Stimulated activated CD4-positive, alpha-beta T cell treated with anti-CD3 and anti-CD28 coated beads, TNF-alpha, amount 100 ng/mL, for 1 hour (primary cell): ENCODE measurements at places on chromosomes 2 and 18.

DNA sequence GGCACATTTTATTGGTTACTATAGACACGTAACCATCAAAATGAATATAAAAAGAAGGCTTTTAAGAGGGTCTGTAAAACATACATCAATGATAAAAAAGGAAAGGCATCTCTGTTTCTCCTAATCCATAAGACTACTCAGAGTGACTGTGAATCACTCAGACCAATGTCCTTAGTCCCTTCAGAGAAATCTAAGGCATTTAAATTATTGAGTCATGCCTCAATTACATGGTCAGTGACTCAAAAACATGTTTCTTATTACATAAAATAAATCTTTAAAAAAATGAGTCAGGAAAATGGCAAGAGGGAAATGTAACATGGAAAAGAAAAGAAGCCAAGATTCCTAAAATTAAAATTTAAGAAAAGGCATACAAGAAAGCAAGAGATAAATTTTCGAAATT, 146.6 kb downstream of the ERBB4 start:
- DNase-seq, result no peak

- DNase-seq, result no peak
Observed at GRCh38 chr2:236434593-236434992, 135.0 kb upstream of the ACKR3 start.

DNA sequence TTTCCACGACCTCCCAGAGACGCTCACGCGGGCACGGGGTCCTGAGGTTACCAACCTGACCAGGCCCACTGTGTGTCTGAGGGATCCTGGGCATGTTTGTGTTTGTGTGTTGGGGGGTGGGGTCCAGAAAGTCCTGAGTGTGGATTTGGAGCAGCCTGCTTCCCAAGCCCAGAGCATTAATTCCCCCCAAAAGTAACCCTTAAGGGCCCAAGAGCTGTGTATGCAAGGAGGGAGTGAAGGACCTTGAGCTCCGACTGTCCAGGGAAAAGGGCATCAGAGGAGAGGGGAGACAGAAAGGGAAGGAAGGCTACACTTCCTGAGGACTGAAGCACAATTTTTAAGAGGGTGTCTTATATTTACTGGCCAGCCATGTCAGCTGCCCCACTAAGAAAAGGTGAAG, 5.2 kb upstream of the SIX3 start:
- no peak for DNase-seq

DNA sequence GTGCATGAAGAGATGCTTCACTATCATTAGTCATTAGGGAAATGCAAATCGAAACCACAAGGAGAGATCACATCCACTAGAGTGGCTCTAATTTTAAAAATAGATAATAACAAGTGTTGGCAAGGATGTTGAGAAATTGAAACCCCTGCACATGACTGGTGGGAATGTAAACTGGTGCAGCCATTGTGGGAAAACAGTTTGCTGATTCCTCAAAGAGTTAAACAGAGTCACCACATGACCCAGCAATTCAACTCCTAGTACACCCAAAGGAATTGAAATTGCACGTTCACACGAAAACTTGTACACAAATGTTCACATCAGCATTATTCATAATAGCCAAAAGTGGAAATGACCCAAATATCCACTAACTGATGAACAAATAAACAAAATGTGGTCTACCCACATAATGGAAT, 179.5 kb downstream of the BCL2 start:
- no peak for DNase-seq

- DNase-seq, result no peak
Observed at GRCh38 chr2:172100080-172100934, 2.4 kb downstream of the DLX2 start.

DNA sequence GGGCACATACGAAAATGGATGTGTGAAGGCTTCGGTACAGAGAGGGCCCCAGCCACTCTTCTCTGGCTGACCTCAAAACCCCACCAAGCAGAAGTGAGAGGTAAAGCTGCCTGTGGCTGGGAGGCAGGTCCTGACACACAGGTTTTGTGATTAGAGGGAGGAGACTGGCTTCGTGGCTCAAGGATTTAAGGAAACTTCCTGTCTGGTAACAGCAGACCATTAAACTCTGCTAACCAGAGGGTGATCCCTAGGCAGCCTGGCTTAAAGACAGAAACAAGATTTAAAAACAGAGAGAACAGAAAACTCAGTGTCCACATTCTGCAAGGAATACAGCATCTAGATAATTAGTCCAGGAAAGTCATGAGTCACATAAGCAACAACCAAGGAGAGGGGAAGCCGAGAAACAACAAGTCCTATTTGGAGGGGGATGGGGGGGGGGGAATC, 101.9 kb downstream of the NFATC1 start:
- DNase-seq, result no peak

- DNase-seq, result no peak
Observed at GRCh38 chr2:47888581-47889280, 17.6 kb downstream of the FBXO11 start.

GRCh38 chr2:43787895-43788294, 14.1 kb downstream of the DYNC2LI1 start:
- no peak for DNase-seq

GRCh38 chr2:97660775-97661389, 3.0 kb downstream of the ACTR1B start:
- no peak for DNase-seq

DNA sequence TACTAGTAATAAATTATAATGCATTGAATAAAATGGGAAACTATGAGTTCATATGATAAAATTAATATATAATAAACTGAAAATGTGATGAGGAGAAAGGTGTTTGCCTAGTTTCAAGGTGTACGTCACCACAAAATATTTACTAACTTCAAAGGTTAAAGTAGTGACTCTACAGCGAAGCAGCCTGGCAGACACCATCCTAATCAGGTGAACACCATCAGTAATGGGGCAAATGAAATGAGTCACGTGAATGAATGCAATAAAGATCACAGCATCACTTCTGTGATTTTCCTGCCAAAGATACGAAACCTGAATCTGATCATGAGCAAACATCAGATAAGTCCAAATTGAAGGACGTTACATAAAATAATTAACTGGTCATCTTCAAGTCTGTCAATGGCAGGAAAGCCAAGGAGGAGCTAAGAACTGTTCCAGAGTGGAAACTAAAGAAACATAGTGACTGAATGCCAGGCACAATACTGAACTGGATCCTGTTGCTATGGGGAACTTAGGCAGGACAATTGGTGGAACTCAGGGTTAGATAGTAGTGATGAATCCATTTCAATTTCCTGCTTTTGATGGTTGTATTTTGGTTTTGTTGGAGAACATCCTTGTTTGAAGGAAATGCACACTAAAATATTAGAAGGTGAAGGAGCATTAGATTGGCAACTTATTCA, 12.1 kb upstream of the NOSTRIN start:
- no peak for DNase-seq

DNA sequence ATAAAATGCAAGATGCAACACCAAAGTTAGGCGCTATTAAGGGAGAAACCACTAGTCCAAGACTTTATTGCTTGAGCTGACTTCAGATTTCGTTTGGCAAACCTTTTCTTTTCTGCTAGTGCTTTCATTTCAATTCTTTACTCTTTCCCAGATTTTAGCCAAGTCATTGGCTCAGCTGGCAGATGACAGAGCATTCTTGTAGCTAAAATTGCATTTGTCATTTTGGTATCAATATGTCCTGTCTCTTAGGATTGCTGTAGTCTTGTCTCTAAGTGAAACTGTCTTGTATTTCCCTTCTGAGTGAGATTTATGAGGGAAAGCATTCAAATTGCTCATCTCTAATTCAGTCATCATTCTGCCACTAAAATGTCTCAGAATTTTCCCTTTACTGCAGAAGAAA, 335.1 kb downstream of the METTL4 start:
- DNase-seq, result no peak

GRCh38 chr2:151523850-151524249, 114.1 kb downstream of the RIF1 start:
- DNase-seq, result no peak

DNA sequence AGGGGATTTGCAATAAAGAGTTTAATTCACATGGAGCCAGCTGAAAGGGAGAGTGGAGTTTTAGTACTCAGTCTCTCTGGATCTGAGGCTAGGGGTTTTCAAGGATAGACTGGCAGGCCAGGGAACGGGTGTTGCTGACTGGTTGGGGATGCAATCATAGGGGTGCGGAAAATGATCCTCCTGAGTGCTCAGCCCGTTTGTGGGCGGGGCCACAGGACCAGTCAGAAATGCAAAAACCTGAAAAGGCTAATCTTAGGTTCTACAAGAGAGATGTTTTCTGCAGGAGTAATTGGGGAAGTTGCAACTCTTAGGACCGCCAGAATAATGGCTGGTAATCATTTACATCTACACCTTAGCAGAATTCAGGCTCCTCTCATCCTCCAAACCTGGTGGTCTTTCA, 2.5 kb downstream of the NFU1 start:
- DNase-seq, result no peak

DNA sequence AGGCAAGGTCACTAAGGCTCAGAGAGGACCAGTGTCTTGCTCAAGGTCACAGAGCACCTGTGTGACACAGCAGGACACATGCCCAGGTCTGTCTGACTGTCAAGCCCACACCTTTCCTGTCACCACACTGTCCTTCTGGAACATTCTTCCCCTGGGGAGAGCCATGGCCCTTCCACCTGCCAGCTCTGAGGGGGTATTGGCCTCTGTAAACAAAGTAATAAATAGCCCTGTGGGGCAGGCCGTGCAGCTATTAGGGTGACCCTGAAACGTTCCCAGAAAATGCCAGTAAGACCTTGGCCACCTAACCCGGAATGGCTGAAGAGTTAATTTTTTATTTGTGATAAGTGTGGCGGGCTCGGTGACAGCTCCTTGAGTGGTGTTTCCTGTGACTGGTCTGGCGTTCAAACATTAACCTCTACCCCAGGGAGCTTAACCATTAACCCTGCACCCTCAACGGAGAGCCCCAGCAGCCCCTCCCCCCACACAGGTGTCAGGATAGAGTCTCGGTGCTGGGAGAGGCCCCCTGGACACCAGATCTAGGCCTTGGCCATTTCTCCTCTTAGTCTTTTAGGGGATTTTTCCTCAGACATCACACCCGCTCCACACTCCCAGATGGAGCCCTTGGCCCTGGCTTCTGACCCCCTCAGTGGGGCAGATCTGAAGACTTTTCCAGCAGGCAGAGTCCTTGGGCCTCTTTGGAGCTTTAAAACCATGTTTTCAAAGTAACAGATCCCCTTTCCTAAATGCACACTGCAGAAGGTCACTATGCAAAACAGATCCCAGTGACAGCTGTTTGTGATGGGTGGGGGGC, 36.6 kb downstream of the SCTR start:
- no peak for DNase-seq

DNA sequence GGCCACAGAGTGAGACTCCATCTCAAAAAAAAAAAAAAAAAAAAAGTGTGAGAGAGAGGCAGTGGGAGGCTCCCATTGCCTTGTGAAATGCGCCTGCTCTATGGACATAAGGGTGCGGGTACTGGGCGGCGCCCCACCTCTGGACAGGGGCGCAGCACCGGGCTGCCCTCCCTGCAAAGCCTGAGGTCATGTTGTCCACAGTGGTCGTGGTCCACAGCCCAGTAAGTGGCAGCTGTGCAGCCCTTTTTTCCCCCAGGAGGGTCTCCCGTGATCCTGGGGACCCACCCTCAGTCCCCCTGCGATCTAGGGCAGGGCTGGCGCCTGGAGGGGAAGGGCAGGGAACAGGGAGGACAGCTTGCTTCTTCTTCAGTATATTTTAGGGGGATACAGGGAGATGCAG, 37.8 kb downstream of the LPIN1 start:
- DNase-seq, result no peak

- DNase-seq, result no peak
Observed at GRCh38 chr2:121129692-121130091, 155.3 kb downstream of the TFCP2L1 start.

DNA sequence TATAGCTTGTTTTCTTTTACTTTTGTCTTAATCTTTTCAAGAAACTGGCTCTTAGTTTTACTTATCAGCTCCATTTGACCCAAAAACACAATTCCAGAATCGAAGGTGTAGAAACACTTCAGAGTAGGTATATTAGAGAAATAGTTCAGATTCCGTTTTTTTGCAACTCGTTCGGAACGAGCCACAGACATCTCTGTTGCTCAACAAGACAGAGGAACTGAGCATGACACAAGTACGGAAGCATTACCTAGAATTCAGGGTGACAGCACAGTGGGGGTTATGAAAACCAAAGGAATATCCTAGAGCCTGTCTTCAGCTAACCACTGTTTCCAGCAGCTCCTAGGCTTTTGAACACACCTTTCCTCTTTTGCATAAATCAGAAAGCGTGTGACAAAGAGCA, 5.0 kb downstream of the HRH4 start:
- no peak for DNase-seq

DNA sequence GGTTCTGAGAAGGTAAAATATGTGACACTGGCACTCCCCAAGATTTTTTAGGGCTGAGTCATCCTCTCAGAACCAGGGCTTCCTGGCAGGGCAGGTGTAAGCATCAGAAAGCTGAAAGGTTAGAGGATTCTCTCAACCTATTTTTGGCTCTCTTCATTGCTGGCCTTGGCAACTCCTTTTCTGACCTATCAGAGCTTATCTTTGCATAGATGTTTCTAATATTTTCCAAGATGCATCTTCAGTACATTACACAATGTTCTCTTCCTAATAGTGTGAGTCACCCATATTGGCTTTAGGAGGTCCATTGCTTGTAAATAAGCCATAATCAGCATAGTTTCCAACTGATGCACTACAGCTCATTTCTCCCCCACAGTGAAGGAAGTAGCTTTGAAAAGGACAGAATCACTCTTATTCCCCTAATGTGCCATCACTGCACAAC, 2008.4 kb upstream of the PIK3C3 start:
- DNase-seq, result no peak

- no peak for DNase-seq
Observed at GRCh38 chr2:173652311-173652710, 297.6 kb downstream of the CDCA7 start.

GRCh38 chr2:82875858-82876257, 1583.2 kb downstream of the SUCLG1 start:
- no peak for DNase-seq

- no peak for DNase-seq
Observed at GRCh38 chr2:150520887-150521664, 33.6 kb upstream of the RND3 start.

DNA sequence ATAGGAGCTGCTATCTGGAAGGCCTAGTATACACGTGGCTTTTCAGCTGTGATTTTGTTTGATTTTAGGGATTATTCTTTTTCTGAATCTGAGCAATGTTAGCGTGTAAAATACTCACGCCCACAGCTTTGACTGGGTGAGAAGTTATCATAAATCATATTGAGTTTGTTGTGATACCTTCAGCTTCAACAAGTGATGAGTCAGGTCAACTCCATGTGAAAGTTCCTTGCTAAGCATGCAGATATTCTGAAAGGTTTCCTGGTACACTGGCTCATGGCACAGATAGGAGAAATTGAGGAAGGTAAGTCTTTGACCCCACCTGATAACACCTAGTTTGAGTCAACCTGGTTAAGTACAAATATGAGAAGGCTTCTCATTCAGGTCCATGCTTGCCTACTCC, at the start of gene GKN1:
Gene GKN1, plus strand, starts transcription at position 386 of the 400 bp plus-strand sequence. CDS start 42 bp downstream, outside the sequence.
- no peak for DNase-seq

- DNase-seq, result no peak
Observed at GRCh38 chr2:109367683-109368082, 238.7 kb downstream of the SH3RF3 start.

GRCh38 chr18:8045884-8046281, 478.8 kb downstream of the PTPRM start:
- no peak for DNase-seq

- DNase-seq, result no peak
Observed at GRCh38 chr2:219205981-219206327, 628 bp upstream of the ZFAND2B start.
